ENCODE measurements at places on chromosomes 1 and 21. TPM values are rescaled to one million over a fixed set of nuclear protein-coding genes. Genes with fewer than 3 reads are reported as not detected.

Gene CHRNB2
- polyA plus RNA-seq: 0.38 TPM

Gene AGPAT3
- polyA plus RNA-seq: 35.5 TPM

Gene VANGL2
- 1.2 TPM for polyA plus RNA-seq

Gene CCDC185
- polyA plus RNA-seq: not detected

Gene SPRR2G
- polyA plus RNA-seq: not detected

Gene KRTAP12-2
- not detected for polyA plus RNA-seq

Gene HUNK
- 1.3 TPM for polyA plus RNA-seq

Gene IFNLR1
- not detected for polyA plus RNA-seq

Gene SPRR3
- 0.53 TPM for polyA plus RNA-seq

Gene CLDN17
- not detected for polyA plus RNA-seq

Gene SIPA1L2
- 12.3 TPM for polyA plus RNA-seq

Gene PPIAL4G
- polyA plus RNA-seq: not detected

Gene PROX1
- polyA plus RNA-seq: 2.6 TPM

Gene HAO2
- not detected for polyA plus RNA-seq

Gene LCE2A
- not detected for polyA plus RNA-seq

Gene HYI
- 64.0 TPM for polyA plus RNA-seq

Gene CNIH3
- 1.6 TPM for polyA plus RNA-seq

Gene TRIM67
- 0.03 TPM for polyA plus RNA-seq

Gene TMPRSS15
- polyA plus RNA-seq: 0.09 TPM

Gene SDE2
- 13.6 TPM for polyA plus RNA-seq

Gene WNT2B
- polyA plus RNA-seq: 2.6 TPM

Gene OR2T29
- polyA plus RNA-seq: not detected

Gene UBE2Q1
- 27.5 TPM for polyA plus RNA-seq

Gene TNNI3K
- 1.7 TPM for polyA plus RNA-seq

Gene HPDL
- 1.3 TPM for polyA plus RNA-seq

Gene NEGR1
- polyA plus RNA-seq: 10.3 TPM
